NCI-H226 (cell line): ENCODE measurements at places on chromosomes 5 and 9.

GRCh38 chr5:170747851-170748250, 35.7 kb upstream of the GABRP start:
- no peak for DNase-seq

DNA sequence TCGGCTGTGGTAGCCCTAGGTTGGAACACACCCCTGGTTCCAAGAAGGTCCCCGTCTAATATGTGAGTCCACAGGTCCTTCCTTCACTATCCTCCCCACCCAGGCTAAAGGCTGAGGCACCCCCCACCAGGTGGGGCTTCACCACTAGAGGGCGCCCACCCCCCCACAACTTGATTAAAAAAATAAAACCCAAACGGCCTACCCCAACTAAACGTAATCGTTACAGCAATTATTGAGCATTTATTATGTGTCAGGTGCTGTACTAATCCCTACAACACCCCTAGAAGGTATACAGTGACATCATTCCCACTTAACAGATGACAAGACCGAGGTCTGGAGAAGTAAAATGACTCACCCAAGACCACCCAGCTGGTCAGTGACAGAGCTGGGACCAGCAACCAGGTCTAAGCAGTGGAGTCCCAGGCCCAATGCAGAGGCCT, 65.0 kb downstream of the FGF18 start:
- no peak for DNase-seq

DNA sequence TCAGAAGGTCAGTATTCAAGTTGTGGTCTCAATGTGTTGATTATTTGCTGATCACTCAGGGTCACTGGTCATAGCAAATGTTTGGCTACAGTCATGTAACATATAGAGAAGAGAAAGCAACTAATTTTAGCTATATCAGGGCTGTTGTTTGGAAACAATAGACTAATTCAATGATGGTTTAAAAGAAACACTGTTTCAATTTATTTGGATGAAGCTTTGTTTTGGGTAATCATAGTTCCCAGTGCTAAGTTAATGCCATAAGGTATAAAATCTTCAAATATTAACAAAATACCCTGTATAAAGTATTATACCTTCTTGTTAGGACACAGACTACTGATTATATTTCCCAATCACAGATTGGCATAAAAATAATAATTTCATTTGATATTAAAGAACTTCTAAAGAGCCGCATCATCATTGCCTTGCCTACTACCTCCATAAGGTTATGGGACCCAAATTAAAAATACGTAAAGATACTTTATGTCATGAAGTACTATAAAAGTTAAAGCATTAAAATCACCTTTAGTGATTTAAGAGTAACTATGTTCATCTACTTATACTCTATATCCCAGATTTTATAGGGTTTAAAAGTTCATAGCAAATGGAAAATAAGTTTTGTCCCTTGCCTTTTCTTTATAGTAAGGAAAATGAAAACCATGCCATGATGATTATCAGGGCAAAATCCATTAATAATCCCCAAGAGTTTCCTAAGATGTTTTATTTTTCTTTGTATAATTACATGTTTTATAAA, 6.0 kb downstream of the NR3C1 start:
- DNase-seq: no peak

GRCh38 chr9:131845305-131846298, 105.7 kb upstream of the RAPGEF1 start:
- DNase-seq: no peak

- no peak for DNase-seq
Measured at GRCh38 chr5:142102980-142103740, 5.4 kb upstream of the NDFIP1 start.

- peak; percentile 72 for DNase-seq
Measured at GRCh38 chr5:69271376-69271775, 36.7 kb downstream of the CDK7 start.

DNA sequence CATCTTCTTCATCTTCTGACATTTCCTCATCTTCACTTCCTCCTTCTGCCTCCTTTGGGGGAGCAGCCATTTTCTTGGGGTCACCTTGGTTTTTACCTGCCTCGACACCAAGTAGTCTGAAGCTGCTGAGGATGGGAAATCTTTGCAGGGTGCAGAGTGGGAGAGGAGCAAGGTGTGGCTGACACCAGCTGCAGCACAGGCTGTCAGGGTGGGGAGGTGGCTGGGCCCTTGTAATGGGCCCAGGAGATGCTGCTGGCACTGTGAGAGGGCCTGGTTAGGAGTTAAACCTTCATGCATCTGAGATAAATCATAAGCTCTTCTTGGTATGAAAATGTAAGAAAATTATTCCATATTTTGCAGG, 7.7 kb downstream of the RABL6 start:
- no peak for DNase-seq

GRCh38 chr9:95058795-95059386, 258.6 kb downstream of the FANCC start:
- DNase-seq: no peak

- DNase-seq: no peak
Measured at GRCh38 chr5:112472614-112473013, 53.5 kb upstream of the EPB41L4A start.

GRCh38 chr9:35868933-35869332, 1.3 kb downstream of the OR13J1 start:
- DNase-seq: no peak

DNA sequence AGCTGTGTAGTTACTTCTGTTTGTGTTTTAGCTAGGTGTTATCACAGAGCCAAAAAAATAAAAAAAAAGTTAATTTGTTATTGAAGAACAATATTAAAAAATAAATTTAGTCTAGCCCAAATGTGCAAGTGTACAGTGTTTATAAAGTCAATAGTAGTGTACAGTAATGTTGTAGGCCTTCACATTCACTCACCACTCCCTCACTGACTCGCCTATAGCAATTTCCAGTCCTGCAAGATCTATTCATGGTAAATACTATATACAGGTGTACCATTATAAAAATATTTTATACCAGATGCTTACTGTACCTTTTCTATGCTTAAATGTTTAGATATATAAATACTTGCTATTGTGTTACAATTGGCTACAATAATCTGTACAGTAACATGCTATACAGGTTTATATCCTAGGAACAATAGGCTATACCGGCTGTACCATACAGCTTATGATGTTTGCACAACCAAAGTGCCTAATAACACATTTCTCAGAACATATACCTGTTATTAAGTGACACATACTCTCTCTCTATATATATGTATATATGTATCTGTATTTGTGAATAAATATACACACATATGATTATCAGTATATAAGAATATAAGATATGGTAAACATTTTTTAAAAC, 341.4 kb upstream of the EDIL3 start:
- DNase-seq: no peak

DNA sequence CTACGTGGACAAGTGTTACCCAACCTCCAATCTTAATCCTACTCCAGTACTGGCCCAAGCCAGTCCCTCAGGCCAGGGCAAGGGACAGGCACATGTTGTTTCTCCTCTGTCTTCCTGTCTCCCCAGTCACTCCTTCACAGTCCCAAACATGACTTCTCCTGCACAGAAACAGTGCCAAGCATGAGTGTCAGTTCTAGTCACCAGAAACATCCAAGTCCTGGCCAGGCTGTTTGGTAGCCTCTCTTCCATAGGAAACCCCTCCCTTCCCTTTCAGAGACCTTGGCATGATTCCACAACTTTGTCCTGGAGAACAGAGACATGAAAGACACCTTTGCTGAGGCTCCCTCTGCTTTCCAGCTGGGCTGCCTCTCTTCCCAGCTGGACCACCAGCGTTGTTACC, 56.2 kb upstream of the SLC2A8 start:
- DNase-seq: no peak

DNA sequence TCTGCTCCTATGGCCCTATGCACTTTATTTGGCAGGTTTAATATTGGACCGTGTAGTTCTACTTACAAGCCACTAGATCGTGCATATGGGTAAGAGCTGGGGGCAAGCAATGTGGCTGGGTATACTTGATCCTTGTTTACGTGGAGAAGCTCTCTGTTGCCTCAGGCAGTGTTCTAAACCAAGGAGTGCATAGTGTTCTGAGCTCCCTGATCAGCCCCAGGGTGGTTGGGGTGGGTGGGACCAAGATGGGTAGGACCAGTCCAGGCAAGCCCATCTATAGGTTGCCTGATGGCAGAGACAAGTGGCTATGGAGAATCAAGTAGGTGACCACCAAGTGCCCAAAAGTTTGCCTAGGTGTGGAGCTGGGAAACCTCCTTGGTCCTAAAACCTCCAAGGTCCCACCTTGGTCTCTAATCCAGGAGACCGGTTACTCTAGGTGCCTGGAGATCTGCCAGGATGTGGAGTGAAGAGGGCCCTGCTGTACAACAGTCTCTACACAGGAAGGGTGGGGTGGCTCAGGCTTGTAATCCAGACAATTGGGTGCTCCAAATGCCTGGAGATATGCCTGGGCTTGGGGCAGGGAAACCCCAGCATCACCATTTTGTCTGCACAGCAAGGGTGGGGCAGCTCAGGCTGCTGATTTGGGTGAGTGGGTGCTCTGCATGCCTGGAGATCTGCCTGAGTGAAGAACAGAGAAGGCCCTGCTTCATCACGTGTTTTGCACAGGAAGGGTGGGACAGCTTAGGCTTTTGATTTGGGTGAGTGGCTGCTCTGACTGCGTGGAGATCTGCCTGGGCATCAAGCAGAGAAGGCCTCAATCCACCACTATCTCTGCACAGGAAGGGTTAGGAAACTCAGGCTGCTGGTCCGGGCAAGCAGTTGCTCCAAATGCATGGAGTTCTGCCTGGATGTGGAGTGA, 659.8 kb downstream of the TLE4 start:
- DNase-seq: no peak

- DNase-seq: no peak
Measured at GRCh38 chr9:122392284-122392683, 21.5 kb downstream of the PTGS1 start.

DNA sequence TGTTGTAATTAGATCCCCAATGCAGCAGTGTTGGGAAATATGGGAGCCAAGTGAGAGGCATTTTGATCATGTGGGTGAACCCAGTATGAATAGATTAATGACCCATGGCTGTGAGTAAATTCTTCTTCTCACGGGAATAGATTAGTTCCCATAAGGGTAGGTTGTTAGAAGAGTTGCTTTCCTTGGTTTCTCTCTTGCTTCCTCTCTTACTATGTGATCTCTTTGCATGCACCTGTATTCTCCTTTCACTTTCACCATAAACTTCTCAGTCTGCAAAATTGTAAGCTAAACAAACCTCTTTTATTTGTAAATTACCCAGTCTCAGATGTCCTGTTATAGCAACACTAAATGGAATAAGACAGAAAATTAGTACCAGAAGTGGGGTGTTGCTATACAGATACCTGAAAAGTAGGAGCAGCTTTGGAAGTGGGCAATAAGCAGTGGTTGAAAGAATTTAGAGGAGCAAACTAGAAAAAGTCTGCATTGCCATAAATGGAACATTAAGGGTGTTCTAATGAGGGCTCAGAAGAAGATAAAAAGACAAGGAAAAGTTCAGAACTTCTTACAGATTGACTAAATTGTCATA, 1090.0 kb upstream of the ARRDC3 start:
- no peak for DNase-seq

GRCh38 chr9:100689635-100690034, 111.8 kb downstream of the CAVIN4 start:
- DNase-seq: no peak
